ENCODE measurements at places on chromosomes 4 and X.

GRCh38 chr4:176052744-176053143, 12.9 kb upstream of the WDR17 start:
- no peak for DNase-seq

GRCh38 chrX:153884136-153884535, 1.8 kb downstream of the L1CAM start:
- no peak for DNase-seq

DNA sequence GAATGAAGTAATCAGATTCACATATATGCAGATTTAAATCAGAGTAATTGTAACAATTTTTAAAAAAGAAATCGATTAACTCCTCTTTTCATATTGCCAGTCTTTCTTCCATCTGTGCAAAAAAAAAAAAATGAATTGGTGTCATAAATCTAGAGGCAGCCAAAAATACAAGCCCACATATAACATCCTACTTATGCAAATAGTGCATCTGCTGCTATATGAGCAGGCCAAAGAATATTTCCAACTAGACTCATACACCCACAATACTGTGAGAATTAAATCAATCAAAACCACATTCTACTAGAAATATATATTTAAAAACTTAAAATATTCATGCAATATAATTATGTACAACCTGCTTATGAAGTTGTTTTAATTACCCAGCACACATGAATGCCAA, 298.1 kb upstream of the TRAM1L1 start:
- DNase-seq, result no peak

- no peak for DNase-seq
Measured at GRCh38 chr4:150423074-150423473, 158.9 kb upstream of the MAB21L2 start.

GRCh38 chr4:98838977-98839618, 89.8 kb downstream of the EIF4E start:
- DNase-seq, result no peak

- DNase-seq, result no peak
Measured at GRCh38 chrX:128816919-128817318, 706.4 kb downstream of the SMARCA1 start.

All from stimulated activated CD8-positive, alpha-beta memory T cell treated with anti-CD3 and anti-CD28 coated beads, Interleukin-7, amount 100 ng/mL, for 1 hour (primary cell).